ENCODE measurements at places on chromosomes 2 and 18.
A peak's percentile ranks its signal among the peaks of the same experiment; 100 is the strongest.

DNA sequence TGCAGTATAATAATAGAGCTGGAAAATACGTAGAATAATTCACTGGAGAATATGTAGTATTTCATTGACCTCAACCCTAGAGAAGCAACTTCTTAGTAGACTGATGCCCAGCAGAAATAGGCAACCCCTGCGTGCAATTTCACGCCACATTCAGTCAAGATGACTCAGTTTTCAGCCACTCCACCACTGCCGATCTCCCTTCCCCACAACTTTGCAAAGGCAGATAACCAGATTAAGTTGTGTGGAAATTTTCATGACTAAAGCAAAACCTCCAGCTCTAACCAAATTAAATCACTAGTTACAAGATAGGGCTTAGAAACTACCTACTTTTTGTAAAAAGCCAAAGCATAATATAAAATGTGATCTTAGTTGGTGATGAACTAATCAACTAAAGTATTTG, 63.3 kb upstream of the STK17B start:
- DNase-seq = peak; percentile 35

DNA sequence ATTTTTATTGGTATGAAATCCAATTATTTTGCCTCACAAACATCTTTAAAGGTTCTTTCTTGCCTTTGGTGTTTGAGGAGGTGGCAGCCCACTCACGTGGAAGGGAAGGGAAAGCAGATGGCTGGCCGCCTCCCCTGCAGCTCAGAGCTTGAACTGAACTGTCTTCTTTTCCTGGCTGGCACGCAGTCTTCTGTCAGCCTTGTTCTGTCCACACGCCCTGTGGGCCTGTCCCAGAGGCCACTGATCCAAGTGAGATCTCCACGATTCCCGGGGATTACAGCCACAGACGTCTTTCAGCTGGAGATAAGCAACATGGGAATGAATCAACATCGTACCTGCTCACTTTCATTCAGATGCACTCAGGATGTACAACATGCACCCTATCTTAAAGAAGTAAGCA, 73.3 kb downstream of the TMEM18 start:
- DNase-seq = no peak

- DNase-seq = no peak
Observed at GRCh38 chr2:121038891-121039616, 245.9 kb downstream of the TFCP2L1 start.

DNA sequence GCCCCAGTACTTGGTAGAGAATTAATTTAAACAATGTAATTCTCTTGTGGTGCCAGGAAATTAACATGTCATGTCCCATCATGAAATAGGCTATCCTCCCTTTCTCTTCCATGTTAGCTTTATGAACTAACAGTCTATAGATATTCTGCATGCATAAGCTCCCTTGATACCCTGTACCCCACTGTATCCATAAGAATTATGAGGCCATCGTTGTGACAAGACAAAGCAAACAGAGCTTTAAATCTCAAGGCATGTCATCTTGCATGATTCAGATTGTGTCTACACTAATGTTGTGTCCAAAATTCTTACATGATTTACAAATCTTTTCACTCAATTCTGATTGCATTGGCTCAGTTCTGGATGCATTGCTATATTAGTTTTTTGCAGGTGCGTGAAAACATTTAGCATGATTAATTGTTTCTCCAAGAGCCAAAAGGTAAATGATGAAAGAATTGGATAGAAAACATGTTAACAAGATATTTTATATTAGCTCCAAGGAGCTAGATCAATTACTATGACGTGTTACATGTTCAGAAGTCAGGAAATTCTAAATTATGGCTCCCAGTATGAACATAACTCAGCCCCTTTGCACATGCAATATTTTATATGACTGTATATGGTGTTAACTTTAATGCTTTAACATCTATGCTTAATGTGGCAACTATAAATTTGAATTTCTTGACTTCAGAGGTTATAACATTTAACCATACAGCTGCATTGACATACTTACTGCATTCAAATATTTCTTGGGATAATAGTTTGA, 620.3 kb downstream of the SLC4A3 start:
- DNase-seq = no peak

DNA sequence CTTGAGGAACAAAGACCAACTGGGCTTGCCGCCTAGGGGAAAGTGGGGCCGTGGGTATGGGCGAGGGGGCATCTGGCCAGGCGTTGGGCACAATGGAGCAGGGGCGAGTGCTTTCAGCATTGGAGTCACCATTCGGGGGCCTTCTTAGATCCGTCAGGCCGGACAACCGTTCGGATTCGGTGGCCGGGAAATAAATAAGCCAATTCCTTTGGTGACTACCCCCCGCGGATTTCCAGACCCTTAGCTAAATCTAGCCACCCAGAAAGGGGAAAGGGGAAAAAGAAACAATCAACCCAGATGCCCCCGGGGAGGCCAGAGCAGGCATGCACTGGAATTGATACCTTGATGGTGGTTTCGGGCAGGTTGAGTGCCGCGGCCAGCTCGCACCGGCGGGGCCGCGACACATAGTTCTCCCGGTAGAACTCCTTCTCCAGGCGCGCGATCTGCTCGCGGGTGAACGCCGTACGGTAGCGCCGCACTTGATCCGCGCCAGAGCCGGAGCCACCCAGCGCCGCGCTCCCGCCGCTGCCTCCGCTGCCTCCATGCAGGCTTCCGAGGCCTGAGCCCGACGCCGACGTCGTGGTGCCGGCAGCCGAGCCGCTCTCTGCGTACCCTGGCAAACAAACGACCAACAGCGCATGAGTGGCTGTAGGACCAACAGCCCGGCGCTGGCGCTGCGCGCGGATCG, 1.8 kb downstream of the EVX2 start:
- DNase-seq = no peak

All from HCEC 1CT (cell line).